Epithelial cell of alveolus of lung (primary cell): ENCODE measurements at places on chromosomes 12 and 14. TPM values are rescaled to one million over a fixed set of nuclear protein-coding genes. Genes with fewer than 3 reads are reported as not detected.

Gene SUOX
- total RNA-seq = 11.4 and 31.9 TPM in 2 replicates

Gene PRR4
- total RNA-seq = 0.64 and 1.3 TPM in 2 replicates

Gene PCNX4
- 50.0 and 55.8 TPM in 2 replicates for total RNA-seq

Gene PRIMA1
- total RNA-seq = not detected in 2 replicates

Gene NID2
- 104 and 178 TPM in 2 replicates for total RNA-seq

Gene CAPZA3
- total RNA-seq = not detected in 2 replicates

Gene INHBC
- total RNA-seq = not detected in 2 replicates

Gene DNAI7
- 0.24 TPM in 1 of 2 replicates, not detected in the other for total RNA-seq

Gene NAP1L1
- 402 and 938 TPM in 2 replicates for total RNA-seq

Gene ACSS3
- total RNA-seq = 6.9 and 10.1 TPM in 2 replicates

Gene BDKRB1
- 4.8 and 53.3 TPM in 2 replicates for total RNA-seq

Gene FICD
- total RNA-seq = 1.8 and 5.7 TPM in 2 replicates

Gene IGF1
- 0.13 and 0.40 TPM in 2 replicates for total RNA-seq

Gene GCH1
- total RNA-seq = 3.3 and 10.6 TPM in 2 replicates

Gene RPGRIP1
- total RNA-seq = under 0.01 TPM in 1 of 2 replicates, not detected in the other

Gene CYP46A1
- total RNA-seq = not detected in 2 replicates

Gene MEG3
- total RNA-seq = 23.8 and 75.1 TPM in 2 replicates

Gene STYX
- total RNA-seq = 16.5 and 17.3 TPM in 2 replicates

Gene MAP1LC3B2
- total RNA-seq = 0.26 and 0.32 TPM in 2 replicates

Gene FGF23
- total RNA-seq = not detected in 2 replicates

Gene ADAM20
- under 0.01 and 0.24 TPM in 2 replicates for total RNA-seq

Gene CACNB3
- 27.5 and 37.7 TPM in 2 replicates for total RNA-seq

Gene CNTN1
- total RNA-seq = 1.7 TPM in 1 of 2 replicates, not detected in the other

Gene LRRC10
- not detected in 2 replicates for total RNA-seq

Gene GLTP
- 41.0 and 46.0 TPM in 2 replicates for total RNA-seq

Gene TAS2R42
- total RNA-seq = not detected in 2 replicates

Gene SPIC
- total RNA-seq = not detected in 2 replicates

Gene OR6S1
- not detected in 2 replicates for total RNA-seq

Gene PMCH
- total RNA-seq = not detected in 2 replicates

Gene AMIGO2
- total RNA-seq = 1.4 and 33.6 TPM in 2 replicates

Gene KRT79
- total RNA-seq = not detected in 2 replicates

Gene DNAH10
- 0.32 and 0.52 TPM in 2 replicates for total RNA-seq

Gene ISCA2
- total RNA-seq = 24.2 and 28.0 TPM in 2 replicates

Gene RARG
- 27.5 and 37.2 TPM in 2 replicates for total RNA-seq

Gene TCL1B
- total RNA-seq = not detected in 2 replicates

Gene DACT1
- total RNA-seq = 4.7 and 23.8 TPM in 2 replicates

Gene FOXN4
- total RNA-seq = not detected in 2 replicates

Gene C12orf50
- not detected in 2 replicates for total RNA-seq

Gene WNT1
- total RNA-seq = not detected in 2 replicates
